Ovary (tissue), 10 donors: ENCODE measurements at places on chromosomes 5 and 9.

- no peak for DNase-seq
Observed at GRCh38 chr5:72109062-72109411, 1.8 kb downstream of the MAP1B start.

- DNase-seq: no peak
Observed at GRCh38 chr5:100519075-100519474, 16.1 kb upstream of the FAM174A start.

GRCh38 chr5:112025757-112026156 is 268.8 kb upstream of the NREP start:
- DNase-seq: no peak

DNA sequence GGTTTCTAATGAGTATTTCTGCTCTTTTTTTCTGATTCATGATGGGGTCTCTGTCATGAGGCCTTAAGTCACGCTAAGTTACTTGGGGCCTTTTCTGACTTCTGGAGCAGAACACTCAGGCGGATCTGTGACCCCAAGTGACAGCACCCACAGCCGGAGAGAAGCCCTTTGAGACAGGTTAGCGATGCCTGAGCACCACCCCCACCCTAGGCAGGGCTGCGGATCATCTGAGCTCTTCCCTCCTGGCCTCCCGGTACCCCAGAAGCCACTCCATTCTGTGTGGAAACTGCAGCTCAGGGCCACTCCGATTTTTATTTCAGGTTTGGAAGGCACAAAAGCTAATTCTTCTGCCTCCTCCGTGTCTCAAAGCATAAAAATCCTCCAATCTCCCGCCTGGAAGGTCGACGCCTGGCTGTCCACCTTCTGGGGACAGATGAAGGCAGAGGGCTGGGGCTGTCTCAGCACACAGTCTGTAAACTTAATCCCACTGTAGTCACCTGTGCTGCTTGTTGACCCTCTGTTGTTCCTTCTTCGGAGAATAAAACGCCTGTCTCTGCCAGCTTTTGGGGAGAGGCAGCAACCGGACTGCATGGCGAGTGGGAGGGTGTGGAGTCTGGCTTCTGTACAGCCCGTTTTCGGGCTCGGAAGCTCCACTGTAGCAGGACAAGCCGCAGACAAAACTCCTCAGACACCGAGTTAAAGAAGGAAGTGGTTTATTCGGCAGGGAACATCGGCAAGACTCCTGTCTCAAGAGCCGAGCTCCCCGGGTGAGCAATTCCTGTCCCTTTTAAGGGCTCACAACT is 88.8 kb downstream of the SPRY4 start:
- DNase-seq: no peak

DNA sequence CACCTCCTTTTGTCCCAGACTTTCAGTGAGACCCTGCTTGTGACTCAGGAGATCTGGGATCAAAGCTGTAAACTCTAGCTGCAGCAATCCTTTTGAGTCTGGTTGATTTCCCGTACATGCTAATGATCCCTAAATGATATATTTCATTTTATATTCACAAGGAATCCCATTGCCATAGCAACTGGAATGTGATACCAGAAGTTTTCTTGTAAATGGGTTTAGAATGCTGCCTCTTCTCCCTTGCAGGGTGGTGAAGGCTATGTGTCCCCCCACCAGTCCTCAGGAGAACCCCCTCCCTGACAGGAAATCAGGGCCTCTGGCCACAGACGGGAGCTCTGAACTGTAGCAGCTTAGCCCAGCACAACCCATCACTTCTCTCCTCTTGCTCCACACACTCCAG is 215.0 kb downstream of the FSTL4 start:
- DNase-seq: no peak
